T-helper 1 cell (primary cell): ENCODE measurements at places on chromosomes 2 and 18.

DNA sequence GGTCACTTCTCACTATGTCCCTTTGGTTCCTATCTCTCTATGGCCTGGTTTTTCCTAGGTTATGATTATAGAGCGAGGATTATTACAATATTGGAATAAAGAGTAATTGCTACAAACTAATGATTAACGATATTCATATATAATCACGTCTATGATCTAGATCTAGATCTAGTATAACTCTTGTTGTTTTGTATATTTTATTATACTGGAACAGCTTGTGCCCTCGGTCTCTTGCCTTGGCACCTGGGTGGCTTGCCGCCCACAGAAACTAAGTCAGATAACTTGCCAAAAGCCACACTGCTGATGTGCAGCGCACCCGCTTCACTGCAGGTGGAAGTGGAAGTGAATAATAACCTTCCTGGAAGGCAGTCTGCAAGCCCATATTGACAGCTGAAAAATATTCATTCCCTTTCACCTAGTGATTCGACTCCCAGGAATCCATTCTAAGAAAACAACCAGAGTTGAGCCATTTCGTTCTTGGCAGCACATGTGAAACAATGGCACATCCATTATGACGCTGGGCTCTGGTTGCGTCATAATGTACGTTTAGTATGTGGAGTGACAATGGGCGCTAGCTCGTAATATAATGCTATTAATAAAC is 725 bp upstream of the ANKRD53 start:
- DNase-seq, result no peak

- DNase-seq, result no peak
Measured at GRCh38 chr2:43531251-43531650, 64.6 kb downstream of the THADA start.

- no peak for DNase-seq
Measured at GRCh38 chr2:79788952-79789651, 276.3 kb downstream of the CTNNA2 start.

- DNase-seq, result no peak
Measured at GRCh38 chr18:57753063-57753462, 50.1 kb downstream of the ATP8B1 start.

- DNase-seq, result peak; percentile 65
Measured at GRCh38 chr2:98637401-98638147, 29.2 kb downstream of the UNC50 start.
